ENCODE measurements at places on chromosomes 7 and 10.

GRCh38 chr10:101570428-101571270, 17.4 kb downstream of the POLL start:
- DNase-seq, result no peak

DNA sequence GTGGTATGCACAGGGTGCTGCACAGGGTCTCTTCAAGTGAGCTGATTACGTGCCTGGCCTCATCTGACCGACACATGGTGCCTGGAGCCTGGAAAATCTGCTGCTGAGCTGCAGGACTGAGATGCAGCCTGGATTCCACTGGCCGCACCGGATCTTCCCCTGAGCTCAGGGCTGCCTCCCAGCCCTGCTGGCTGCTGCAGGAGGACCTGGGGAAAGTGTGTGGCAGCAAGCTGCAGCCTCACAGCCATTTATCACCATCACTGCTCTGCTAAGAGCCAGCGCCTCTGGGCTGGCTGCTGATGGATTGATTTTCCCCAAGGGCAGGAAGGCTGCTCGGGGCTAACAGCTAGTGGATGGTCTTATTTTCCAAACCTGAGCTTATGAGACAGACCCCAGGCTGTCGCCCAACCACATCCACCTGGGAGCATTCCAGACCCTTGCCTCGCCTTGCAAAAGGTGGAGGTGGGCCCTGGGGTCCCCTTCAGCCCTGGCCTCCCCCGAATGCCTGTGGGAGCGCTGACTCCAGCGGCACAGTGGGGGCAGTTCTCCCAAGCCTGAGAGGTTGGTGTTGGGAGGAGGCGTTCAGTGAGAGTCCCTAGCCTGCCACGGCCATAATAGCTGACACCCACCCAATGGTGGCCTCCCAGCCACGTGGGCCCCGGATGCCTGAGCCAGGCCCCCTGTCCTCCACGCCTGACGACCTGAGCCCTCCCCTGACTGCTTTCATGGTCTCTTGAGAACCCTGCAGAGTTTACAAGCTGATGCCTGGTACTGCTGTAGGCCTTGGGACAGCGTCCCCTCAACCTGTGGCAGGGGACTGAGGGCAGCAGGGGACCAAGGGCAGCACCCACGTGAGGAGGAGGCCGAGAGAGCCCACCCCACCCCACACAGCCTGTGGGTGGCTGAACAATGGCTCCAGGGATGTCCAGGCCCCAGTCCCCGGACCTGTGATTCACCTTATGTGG, 38.2 kb downstream of the STK32C start:
- no peak for DNase-seq

GRCh38 chr7:122886357-122887081, at the start of gene CADPS2:
CADPS2 (minus strand) TSS chr7:122886460; CDS start chr7:122886337, 123 bp downstream.
- peak; percentile 94 for DNase-seq

DNA sequence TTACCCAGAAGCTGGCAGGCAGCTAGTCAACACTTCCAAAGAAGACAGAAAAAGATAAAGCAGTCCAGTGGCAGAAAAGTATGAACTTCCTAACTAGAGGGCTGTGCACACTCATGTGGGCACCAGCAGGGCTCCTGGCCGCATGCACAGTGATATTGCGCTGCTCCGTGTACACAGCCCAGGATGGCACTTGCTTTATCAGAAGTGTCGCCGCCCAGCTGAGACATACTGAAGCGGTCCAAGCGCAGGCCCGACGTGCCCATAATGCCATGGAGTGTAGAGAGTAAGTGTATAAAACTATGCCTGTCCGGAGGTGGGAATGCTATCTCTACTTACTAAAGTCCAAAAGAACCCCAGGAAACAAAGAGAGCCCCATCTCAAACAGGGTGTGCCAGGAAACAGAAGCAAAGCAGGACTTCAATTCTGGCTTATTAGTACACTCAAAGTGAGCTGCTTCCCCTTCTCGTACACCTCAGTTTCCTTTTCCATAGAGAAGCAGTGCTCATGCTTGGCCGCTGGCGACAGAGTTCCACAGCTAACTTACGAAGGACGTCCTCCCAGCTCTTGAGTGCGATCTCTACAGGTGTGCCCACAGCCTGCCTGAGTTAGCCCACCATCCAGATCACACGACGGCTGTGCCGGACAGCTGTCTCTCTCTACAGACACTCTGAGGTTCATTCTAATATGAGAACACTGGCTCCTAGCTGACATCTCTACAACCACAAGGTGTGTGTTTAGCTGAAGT, 234.3 kb downstream of the COBL start:
- DNase-seq, result no peak

GRCh38 chr7:152523916-152524315, 88.1 kb upstream of the KMT2C start:
- no peak for DNase-seq

- no peak for DNase-seq
Measured at GRCh38 chr7:140609646-140610045, 31.0 kb downstream of the DENND2A start.

Data from T47D (cell line).